ENCODE measurements at places on chromosomes 7 and 10.

DNA sequence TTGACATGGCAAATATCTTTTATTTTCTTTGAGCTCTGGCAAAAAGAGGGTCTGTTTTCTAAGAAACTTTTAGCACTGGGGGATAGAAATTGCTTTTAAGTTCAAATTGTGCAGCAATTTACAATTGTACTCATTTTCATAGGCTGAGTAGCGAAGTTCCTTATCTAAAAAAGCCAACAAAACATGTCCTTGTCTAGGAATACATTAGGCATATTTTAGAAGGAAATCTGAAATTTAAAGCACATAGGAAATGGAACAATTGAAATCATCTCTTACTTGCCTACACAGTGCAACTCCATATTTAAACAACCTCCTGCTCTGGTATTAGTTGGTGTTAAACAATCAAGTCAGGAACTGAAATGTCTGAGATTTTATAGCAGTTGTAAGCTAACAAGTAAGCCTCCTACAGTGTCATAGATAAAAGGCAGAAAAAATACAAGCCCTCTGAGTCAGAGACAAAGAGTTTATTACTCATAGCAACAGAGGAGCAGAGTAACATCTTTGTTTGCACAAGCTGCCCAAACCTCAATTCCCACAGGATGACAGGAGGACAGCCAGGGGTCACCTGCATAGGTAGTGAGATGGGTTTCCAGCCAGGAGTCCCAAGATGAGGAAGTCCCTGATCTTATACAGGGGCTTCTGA is 280.2 kb upstream of the HGF start:
- DNase-seq: no peak

DNA sequence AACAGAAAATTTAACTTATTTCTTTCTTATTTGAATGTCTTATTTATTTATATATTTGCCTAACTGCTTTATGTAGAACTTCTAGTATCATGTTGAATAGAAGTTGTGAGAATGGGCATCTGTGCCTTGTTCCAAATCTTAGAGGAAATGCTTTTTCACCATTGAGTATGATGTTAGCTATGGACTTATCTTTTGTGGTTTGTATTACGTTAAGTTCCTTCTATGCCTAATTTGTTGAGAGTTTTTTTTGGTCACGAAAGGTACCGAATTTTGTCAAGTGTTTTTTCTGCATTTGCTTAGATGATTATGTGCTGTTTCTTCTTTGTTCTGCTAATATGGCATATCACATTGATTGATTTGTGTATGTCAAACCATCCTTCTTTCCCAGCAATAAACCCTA is 161.0 kb upstream of the TRIM24 start:
- DNase-seq: no peak

DNA sequence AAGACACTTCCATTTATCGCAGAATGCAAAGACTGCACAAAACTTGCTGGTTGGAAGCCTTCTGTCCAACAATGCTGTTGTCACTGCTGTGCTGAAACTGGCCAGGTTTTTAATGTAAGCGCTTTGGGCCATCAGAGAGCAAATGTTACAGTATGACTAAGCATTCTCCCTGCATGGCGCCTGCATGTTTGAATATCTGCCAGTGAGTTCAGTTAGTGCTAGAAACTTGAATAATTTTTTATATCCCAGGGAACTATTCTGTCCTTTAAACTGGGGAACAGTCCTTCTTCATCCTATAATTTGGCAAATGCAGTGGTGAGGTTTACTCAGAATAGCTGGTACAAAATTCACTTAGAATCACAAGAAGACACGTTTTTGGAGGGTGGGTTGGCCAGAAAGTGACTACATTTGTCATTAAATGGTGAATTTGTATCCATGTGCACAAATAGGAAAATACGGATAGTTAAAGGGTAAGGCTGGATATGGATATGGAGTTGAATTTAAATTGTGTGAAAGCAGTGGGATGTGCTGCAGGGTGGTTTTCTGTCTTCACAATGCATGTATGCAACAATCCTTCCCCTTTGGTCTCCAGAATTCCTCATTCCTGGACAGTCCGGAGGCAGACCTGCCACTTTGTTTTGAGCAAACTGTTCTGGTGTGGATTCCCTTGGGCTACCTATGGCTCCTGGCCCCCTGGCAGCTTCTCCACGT is 1.7 kb downstream of the ABCC2 start:
- no peak for DNase-seq

GRCh38 chr7:84647797-84648757 is 453.5 kb upstream of the SEMA3A start:
- no peak for DNase-seq

- no peak for DNase-seq
Observed at GRCh38 chr7:91248996-91249395, 15.2 kb upstream of the FZD1 start.

DNA sequence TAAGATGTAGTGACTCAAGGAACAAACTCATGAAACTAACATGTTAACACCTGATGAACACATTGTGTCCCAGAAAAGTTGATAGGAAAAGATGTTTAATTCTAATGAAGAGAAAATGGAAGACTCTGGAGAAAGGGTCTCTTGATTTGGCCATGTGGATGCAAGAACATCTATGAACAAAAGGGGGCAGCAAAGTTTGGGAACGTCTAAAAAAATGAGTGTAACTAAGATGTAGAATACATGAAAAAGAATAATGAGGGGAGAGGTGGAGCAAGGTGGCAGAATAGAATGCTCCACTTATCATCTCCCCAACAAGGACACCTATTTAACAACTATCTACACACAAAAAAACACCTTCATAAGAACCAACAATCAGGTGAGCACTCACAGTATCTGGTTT is 805.1 kb downstream of the TNS3 start:
- no peak for DNase-seq

DNA sequence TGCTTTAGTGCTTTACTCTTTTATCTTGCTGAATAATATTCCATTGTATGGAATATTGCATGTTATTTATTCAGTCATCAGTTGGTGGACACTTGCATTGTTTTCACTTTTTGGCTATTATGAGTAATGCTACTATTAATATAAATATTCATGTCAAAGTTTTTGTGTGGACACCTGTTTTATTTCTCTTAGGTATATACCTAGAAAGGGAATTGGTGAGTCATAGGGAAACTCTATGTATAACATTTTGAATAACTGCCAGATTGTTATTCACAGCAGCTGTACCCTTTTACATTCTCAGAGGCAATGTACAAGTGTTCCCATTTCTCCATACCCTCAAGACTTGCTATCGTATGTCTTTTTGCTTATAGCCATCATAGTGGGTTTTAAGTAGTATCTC is 268.7 kb downstream of the SEMA3A start:
- no peak for DNase-seq

GRCh38 chr10:77849039-77849664 is 77.4 kb downstream of the DLG5 start:
- DNase-seq: no peak

DNA sequence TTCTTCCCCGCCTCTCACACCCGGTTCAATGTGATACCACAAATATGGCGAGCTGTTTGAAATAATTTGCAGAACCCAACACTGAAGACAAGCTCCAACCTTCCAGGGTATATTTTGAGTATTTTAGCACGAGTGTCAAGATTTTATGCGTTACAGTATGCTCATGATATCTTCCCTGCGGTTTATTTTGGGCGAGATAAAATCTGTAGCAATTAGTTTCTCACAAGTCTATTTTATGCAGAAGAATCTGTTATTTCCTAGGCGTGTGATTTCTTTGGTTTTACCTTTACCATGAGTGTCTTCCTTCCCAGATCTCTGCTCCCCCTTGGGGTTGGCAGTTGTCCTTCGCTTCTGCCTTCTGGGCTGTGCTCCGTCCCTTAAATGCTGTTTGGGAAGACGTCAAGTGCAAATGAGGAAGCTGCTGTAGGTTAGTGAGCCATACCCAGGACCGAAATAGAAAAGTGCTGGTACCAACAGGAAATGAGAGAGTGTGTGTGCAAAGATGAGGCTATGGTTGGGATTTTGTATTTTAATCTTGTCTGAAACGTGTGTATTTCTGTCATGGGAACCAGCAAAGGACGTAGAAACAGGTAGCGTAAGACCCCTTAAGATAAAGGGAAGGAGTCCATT is 299.8 kb downstream of the KLF6 start:
- no peak for DNase-seq

DNA sequence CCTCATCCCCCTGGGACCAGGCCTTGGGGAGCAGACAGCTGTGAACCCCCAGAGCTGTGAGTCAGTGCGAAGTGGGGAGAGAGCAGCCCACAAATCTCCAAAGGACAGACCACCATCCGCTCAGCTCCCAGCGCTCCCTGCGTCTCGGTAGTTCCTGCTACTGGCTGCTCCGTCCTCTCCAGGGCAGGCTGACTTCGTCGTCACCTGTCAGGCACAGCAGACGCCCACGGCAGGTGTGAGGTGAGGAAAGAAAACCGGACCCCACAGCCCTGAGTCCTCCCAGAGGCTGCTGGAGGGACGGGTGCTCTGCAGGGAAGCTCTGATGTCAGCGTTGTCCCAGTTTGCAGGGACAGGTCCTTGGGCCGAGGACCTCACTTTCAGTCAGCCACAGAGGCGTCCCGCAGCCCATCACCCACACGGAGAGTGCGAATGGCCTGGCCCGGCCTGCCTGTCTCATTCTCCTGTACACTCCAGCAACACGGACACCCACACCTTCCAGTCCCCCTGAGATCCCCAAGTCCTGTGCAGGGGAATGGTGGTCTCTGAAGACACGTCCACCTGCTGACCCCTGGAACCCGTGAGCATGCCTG is 95.2 kb downstream of the DNAJB6 start:
- DNase-seq: no peak

DNA sequence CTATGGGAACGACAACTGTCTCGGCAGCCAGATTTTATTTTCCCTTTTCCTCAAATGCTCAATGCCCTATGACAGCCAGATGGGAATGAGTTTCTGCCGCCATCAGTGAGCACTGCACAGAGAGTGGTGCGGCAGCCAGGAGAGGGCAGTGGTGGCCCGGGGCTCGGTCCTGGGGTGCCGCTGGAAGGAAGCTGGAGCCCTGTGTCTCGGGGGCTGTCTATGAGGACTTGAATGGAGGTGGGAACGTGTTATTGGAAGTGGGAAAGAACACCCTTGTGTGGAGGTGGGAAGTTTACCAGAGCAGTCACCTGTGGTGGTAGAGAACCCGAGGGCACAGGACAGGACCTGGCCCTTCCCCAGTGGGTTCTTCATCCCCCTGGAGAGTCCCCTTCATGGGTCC is 35.8 kb downstream of the JAKMIP3 start:
- DNase-seq: no peak

DNA sequence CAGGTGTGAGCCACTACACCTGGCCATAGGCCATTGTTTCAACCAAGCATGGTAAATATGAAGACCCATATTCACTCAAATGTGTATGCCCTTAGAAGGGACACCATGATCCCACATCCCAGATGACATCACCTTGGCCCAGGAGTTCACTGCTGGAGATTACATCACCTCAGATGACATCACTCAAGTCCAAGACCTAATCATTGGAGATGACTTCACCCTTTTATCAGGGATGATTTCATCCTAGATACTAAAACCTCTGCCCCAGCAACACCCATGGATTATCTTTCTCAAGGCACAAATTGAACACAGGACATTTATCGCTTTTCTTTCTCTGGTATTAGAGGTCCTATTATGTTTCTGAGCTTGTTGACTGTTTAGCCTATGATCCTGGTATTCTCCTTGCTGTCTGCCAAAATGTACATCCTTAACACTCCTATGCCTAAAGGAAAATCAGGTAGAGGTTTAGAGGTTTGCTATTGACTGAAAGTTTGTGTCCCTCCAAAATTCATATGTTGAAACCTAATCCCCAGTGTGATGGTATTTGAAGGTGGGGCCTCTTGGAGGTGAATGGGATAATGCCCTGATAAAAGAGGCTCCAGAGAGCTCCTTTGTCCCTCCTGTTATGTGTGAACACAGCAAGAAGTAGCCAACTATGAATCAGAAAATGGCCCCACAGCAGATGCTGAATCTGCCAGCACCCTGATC is 9.8 kb upstream of the CYP2C18 start:
- DNase-seq: no peak

GRCh38 chr7:127745445-127745844 is 93.5 kb downstream of the SND1 start:
- peak; percentile 10 for DNase-seq

GRCh38 chr10:44627591-44628354 is 242.9 kb upstream of the CXCL12 start:
- DNase-seq: no peak

- no peak for DNase-seq
Observed at GRCh38 chr7:46468753-46469356, 547.8 kb upstream of the IGFBP3 start.

- DNase-seq: no peak
Observed at GRCh38 chr10:32112055-32112454, 55.8 kb upstream of the KIF5B start.

DNA sequence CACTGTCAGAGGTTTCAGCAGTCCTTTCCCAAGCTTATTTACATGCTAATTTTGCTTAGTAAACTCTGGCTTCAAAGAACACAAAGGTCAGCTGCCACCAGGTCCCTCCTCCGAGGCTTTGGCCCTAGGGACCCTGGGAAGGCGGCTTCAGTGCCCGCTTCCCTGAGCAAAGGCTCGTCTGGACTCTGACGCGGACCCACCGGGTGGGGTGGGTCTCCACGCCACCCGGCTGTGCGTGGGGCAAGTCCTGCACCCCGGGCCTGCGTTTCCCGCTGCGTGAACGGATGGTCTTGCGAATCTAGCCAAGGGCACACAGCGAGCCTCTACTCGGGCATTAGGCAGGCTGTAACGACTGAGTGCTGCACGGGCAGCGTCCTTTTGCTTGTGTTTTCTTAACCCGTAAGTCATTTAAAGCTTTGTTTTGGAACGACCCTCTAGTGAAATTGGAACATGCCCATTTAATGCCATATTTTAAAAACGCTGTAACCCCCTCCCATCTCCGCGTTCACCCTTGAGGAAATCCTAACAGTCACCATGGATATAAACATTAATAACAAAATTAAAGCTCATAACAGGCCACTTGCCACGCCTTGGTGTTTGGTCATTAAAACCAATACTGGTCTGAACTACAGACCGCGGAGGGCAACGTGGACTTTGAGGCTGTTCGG is 828 bp downstream of the BNIP3 start:
- no peak for DNase-seq

GRCh38 chr10:99365311-99365710 is 36.2 kb downstream of the CNNM1 start:
- DNase-seq: no peak

- DNase-seq: no peak
Observed at GRCh38 chr10:103756277-103756869, 99.0 kb downstream of the SH3PXD2A start.

- DNase-seq: no peak
Observed at GRCh38 chr10:45061982-45062381, 61.3 kb downstream of the ZNF22 start.

GRCh38 chr7:73683788-73684693 is 644 bp downstream of the BUD23 start:
- DNase-seq: no peak

GRCh38 chr7:494259-494687 is 25.4 kb downstream of the PDGFA start:
- DNase-seq: no peak

GRCh38 chr7:155648752-155649339 is 4.4 kb downstream of the RBM33 start:
- DNase-seq: no peak

- DNase-seq: no peak
Observed at GRCh38 chr10:109259293-109259692, 664.0 kb downstream of the XPNPEP1 start.

GRCh38 chr10:105968666-105969065 is 1195.8 kb downstream of the SORCS1 start:
- DNase-seq: no peak

- DNase-seq: no peak
Observed at GRCh38 chr10:725302-725701, 35.8 kb upstream of the DIP2C start.

GRCh38 chr7:70707823-70708243 is 424.1 kb upstream of the GALNT17 start:
- no peak for DNase-seq

GRCh38 chr7:48154792-48155413 is 16.4 kb upstream of the ABCA13 start:
- peak; percentile 42 for DNase-seq

All from CD4-positive, alpha-beta T cell treated with Interleukin-15 for 4 hours (primary cell).